M059J (cell line): ENCODE measurements at places on chromosomes 3 and 15. TPM values are rescaled to one million over a fixed set of nuclear protein-coding genes. Genes with fewer than 3 reads are reported as not detected.

SLC25A38 gene
- total RNA-seq = 20.6 and 26.4 TPM in 2 replicates

TM6SF1 gene
- total RNA-seq = 0.52 and 1.1 TPM in 2 replicates

RNF13 gene
- 37.3 and 38.2 TPM in 2 replicates for total RNA-seq

KNG1 gene
- not detected in 2 replicates for total RNA-seq

GOLGA8G gene
- total RNA-seq = 0.07 and 0.12 TPM in 2 replicates
